ENCODE measurements at places on chromosomes 3 and 15.

- DNase-seq, result no peak
These were observed 68.7 kb upstream of the SNRK start for GRCh38 chr3:43217633-43218032.

DNA sequence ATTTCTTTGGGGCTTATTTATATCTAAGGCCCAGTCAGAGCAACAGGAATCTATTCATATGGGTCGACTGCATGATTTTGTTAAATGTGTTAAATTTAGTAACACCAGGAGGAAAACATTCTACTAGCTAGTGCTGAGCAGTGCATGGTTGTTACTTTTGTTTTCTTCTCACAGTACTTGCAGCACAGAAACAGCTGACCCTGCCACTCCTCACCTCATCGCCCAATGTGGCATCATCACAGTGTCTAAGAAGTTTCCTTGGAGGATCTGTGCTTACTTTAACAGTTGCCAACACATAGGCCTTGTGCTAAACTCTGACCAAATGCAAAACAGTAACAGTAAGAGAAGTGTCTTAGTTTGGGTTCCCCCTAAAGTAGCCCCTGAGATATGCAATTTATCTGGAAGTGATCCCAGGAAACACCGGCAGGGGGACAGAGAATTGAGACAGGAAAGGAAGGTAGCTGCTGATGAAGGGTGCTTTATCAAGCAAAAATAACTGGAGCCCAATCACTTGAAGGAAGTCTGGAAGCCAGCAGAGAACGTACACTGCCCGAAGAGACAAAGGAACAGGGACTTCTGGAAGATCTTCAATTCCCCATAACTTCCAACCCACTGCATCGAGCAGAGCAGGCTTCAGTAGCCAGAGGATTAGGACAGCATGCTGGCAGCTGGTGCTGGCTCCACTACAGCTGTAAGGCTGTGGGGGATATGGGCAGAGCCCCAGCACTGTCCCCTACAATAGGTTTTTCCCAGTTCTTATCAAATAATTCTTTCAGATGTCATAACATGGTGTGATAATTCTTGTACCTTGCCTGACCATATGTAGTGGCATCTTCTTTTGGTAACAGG is 36.0 kb upstream of the ULK4 start:
- DNase-seq, result no peak

GRCh38 chr15:70094690-70095311 is 2.9 kb downstream of the TLE3 start:
- DNase-seq, result no peak

DNA sequence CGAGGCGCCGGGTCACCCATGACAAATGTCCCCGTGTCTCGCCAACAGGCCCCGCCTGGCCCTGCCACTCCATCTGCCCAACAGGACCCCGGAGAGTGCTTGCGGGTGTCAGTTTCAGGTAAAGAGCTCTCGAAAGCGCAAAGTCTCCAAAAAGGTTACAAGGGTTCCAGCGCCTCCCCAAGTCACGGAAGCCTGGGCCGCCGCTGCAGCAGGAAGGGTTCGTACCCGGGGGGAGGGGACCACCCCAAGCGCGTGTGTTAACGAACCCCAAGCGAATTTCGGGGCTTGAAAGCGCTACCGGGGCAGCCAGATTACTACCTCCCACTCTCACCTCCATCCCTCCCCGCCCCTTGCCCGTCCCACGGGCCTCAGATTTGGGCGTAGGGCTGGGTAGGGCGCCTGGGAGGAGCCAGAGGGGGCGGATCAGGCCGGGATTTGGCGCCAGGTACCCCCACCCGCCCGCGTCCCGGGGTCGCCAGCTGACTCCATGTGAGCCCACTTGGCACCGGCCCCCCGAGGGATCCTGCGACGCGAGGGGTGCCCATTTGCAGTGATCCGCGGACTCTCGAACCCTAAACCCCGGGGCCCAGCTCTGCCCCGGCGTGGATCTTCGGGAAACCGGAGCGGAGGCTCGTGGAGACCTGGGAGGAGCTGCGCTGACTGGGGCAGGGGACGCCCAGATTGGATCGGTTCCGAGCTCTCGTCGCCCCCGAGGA is 85.9 kb downstream of the NR2F2 start:
- DNase-seq, result no peak

All from glutamatergic neuron (in vitro differentiated cells).